ENCODE measurements at places on chromosomes 12 and 14.
A peak's percentile ranks its signal among the peaks of the same experiment; 100 is the strongest.

GRCh38 chr12:75779891-75780496 is 251.6 kb downstream of the PHLDA1 start:
- DNase-seq, result no peak

- no peak for DNase-seq
Observed at GRCh38 chr12:68089101-68089500, 70.4 kb downstream of the IFNG start.

- DNase-seq, result peak; percentile 3
Observed at GRCh38 chr14:47438650-47439140, 236.7 kb downstream of the MDGA2 start.

DNA sequence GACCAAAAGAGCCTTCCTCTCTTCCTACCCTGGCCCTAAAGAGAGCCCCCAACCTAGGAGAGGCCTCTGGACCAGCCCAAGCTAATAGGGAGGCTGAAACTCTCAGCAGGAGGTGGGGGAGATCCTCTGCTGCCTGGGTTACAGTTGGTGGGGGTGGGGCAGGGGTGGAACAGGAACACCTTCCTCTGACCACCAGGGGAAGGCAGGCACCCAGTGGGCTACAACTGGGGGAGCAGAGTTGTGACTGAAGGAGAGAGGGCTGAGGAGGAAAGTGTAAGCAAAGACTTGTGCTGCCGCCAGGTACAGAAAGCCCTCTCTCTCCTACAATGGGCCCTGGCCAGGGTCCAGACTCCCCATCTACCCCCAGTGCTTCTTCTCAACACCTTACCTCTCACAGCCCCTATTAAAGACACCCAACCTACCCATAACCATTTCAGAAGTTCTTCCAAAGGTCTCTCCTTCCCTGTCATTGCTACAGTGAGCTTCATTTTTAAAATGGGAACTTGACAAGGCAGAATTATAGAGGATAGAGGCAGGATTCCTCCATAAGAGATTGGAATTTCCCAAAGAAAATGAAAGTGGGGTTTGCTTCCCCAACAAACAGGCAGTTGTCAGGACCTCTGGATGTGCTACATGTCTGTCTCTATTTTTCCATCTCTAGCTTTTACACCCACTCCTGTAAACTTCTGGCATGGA is 1.4 kb downstream of the MYO1A start:
- no peak for DNase-seq

- DNase-seq, result no peak
Observed at GRCh38 chr12:3892631-3893030, 19.4 kb upstream of the PARP11 start.

DNA sequence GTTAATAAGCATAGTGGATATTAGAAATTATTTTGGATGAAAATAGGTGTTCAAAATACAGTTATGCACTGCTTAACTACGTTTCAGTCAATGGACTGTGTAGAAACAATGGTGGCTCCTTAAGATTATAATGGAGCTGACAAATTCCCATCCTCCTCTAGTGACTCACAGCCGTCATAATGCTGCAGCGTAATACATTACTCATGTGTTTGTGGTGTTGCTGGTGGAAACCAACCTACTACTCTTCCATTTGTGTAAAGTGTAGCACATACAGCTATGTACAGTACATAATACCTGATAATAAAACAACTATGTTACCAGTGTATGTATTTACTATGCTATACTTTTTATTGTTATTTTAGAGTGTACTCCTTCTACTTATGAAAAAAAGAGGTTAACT is 111.2 kb upstream of the TMCC3 start:
- DNase-seq, result peak; percentile 84

DNA sequence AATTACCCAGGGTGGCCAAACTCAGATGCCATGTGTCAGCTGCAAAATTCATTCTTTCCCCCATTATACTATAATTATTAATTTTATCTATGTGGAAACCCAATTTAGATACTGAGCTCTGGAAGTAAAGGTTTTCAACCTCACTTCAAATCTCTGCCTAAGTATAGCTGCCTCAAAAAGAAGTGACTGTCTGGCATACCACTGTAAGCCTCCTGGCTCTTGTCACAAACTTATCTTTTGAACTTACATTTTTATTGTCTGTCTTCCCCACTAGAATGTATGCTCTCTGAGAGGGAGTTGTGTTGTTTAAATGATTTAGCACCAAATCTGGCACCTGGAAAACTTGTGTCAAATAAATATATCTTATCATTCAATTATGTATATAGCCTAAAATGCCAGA is 16.1 kb upstream of the PRICKLE1 start:
- no peak for DNase-seq

GRCh38 chr12:122992386-122992785 is 11.9 kb downstream of the ARL6IP4 start:
- no peak for DNase-seq

- DNase-seq, result no peak
Observed at GRCh38 chr12:42270596-42270995, 32.5 kb upstream of the YAF2 start.

DNA sequence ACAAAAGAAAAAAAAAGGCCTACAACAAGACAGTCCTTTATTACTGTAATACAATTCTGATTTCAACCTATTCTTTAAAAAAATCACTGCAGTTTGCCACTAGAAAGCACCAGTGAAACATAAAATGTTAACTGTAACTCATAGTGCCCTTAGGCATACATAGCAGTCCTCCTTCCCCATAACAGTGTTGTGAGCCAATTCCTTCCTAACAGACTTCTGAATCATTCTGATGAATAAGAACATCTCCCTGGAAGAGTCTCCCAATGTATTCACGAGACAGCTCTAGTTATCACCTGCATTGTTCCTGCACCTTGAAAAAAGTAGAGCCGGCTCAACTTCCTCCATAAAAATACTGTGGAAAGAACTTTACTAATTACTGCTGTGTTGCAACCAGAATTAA is 213.6 kb upstream of the FSCB start:
- no peak for DNase-seq

DNA sequence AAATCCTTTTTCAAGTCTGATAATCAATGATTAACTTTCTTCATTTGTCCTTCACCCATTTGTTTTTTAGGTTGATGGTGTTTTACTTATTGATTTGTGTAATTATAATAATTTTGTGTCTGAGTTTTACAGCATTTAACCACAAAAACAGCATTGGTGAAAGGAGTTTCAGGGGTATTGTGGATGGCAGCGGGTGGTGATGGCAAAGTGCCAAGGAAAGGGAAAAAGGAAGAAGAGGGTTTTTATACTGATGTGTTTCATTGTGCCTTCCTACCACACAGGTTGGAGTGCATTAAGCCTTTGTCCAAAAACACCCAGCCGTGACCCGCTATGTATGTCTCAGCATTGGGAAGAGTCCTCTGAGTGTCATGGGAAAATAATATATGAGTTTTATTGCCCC is 150.3 kb downstream of the DAD1 start:
- DNase-seq, result no peak

GRCh38 chr12:122076743-122077495 is 1.6 kb upstream of the MLXIP start:
- no peak for DNase-seq

- no peak for DNase-seq
Observed at GRCh38 chr14:81927070-81927469, 393.4 kb upstream of the SEL1L start.

DNA sequence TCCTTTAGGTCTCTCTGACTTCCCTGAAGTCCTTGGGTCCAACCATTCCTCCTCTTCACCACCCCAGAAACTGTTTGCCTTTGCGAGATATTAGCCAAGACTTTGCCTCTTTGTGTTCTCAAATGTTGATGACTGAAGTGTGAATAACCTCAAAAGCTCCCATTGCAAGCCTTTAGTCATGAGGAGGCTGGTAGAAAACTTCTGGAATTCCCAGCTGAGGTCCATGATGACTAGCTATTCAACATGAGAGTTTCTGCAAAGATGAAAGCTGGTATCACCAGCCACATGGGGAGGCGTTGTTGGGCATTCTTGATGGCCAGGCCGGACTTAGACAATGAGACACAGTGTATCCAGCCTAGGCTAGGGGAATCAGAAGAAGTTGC is 111.7 kb downstream of the TBX5 start:
- DNase-seq, result no peak

DNA sequence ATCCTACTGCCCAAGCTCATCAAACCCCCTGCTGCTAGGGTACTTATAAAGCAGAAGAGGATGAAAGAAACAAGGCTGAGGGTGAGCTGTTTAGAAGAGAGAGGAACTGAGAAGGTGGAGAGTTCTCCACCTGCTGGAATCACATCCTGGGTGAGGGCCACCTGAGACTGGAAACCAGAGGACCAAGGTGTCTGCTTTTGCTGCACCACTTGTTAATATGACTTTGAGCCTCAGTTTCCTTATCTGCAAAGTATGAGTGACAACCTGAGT is 203.2 kb upstream of the SSTR1 start:
- no peak for DNase-seq

- DNase-seq, result no peak
Observed at GRCh38 chr12:34625116-34625515, 602.8 kb downstream of the ALG10 start.

DNA sequence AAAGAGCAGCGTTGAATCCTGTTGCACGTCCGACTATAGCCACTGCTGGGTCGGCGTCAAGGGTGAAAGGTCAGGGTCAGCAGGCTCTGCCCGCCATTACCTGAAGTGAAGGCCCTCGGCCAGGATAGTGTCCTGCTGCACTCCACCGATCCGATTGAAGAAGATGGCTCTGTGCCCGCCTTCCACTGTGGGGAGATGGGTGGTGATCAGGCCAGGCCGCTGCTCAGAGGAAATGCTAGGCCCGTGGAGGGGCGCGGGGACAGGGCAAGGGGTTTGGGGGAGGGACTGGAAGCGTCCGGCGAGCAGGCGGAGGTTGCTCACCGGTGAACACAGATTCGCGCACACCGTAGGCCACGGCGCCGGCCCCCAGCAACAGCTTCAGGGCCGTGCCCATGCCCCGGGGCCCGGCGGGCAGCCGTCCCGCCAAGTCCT is 352 bp downstream of the PHB2 start:
- DNase-seq, result no peak

GRCh38 chr12:52029685-52030084 is 21.6 kb upstream of the NR4A1 start:
- DNase-seq, result no peak

- no peak for DNase-seq
Observed at GRCh38 chr12:91492648-91493047, 310.0 kb upstream of the DCN start.

- DNase-seq, result no peak
Observed at GRCh38 chr14:72771561-72771960, 122.3 kb downstream of the DPF3 start.

- no peak for DNase-seq
Observed at GRCh38 chr14:103999795-104000440, 57.6 kb upstream of the RD3L start.

GRCh38 chr12:119780786-119781434 is 96.2 kb downstream of the CIT start:
- peak; percentile 67 for DNase-seq

DNA sequence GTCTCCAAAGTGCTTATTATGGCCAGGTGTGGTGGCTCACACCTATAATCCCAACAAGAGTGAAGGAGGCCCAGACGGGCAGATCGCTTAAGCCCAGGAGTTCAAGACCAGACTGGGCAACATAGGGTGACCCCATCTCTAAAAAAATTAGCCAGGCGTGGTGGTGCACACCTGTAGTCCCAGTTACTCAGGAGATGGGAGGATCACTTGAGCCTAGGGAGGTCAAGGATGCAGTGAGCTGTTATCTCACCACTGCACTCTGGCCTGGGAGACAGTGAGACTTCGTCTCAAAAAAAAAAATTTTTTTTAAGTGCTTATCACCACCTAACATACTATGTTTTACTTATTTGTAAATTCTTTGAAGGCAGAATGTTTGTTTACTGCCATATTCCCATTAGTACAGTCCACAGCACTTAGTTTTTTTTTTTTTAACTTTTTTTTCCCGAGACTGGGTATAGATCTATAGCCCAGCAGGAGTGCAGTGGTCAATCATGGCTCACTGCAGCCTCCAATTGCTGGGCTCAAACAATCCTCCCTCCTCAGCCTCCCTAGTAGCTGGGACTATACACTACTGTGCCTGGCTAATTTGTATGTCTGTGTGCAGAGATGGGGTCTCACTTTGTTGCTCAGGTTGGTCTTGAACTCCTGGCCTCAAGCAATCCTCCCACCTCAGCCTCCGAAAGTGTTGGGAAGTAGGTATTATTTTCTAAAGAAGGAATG is 4.7 kb upstream of the KANSL2 start:
- DNase-seq, result no peak

DNA sequence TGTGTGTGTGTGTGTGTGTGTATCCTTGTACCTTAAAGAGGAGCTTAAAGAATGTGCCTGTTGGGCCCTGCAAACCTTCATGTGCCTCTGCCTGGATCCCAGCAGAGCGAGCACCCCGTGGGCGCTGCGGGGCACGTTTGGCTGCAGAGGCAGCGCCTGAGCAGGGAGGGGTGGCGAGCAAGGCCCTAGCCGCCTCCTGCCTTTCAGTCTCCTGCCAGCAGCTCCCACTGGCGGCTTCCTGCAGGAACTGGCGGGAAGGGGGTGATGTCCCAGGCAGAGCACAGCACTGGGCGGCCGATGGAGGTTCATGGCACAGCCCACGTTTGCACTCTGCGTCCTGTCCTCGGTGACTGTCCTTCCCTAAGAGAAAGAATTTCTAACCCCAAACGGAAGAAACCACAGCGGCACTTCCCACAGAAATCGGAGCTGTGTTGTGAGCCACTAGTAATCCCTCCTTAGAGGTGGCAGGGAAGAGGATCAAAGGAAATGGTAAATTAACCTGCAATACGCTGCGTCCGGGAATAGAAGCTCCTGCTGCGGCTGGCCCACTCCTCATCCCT is 19.8 kb downstream of the ZBTB42 start:
- DNase-seq, result peak; percentile 39

GRCh38 chr12:50732591-50732990 is 31.3 kb upstream of the ATF1 start:
- DNase-seq, result no peak

GRCh38 chr12:117671734-117672133 is 297.1 kb downstream of the KSR2 start:
- peak; percentile 5 for DNase-seq

- no peak for DNase-seq
Observed at GRCh38 chr12:33967760-33968159, 54.5 kb upstream of the ALG10 start.

DNA sequence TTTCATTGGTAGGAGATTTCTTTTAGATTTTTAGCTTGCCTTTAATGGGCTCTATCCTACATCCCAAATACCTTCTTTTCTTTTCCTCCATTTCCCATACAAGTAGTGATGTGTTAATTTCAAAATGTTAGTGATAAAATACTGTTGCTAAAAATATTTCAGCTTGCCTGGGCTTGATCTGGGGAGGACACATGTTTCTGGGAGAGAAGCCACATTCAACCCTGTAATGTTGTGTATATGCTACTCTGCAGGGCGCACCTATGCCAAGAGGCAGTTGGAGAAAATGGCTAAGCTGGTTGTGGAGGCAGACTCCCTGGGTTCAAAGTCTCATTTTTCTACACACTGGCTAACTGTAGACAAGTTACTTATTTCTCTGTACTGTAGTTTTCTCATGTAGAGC is 26.3 kb downstream of the FLRT2 start:
- no peak for DNase-seq

DNA sequence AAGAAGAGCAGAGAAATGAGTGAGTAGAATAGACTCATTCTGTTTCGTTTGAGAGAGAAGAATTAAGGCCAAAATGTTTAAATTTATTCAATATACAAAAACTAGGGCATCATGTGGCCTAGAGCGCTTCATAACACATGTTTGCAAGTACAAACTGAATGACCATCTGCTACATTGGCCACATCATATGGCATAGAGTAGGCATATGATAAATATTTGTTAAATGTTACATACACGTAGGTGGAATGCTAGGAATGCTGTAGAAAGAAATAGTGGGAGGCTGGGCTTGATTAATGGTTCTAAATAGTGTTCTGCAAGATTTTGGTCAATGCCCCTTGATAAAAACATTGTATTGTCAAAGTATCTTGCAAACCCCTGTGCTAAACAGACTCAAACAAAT is 10.8 kb downstream of the MGP start:
- DNase-seq, result no peak

- DNase-seq, result no peak
Observed at GRCh38 chr12:64090047-64090446, 132.0 kb downstream of the KICS2 start.
